ENCODE measurements at places on chromosomes 7 and 10. TPM values are rescaled to one million over a fixed set of nuclear protein-coding genes. Genes with fewer than 3 reads are reported as not detected.

DNA sequence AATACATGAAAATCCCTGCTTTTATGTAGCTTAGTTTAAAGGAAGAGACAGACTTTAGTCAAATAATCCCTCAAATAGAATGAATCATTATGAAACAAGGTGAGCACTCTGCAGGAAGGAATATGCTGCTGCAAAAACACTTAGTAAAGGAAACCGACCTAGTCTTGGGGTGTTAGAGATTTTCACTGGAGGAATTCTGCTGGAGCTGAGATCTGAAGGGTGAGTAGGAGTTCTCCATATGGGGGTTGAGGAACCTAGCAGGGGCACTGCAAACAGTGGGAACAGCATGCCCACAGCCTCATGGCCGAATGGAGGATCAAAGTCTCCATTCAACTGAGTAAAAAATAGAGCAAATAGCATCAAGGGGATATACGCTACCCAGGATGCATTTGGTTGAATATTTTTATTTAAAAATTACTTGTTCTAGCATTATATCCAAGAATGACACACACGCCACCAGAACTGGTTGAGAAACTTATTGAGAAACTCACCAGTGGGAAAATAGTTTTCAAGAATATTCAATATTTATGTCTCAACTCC is 3.5 kb downstream of the ITIH2 start:
- no peak for DNase-seq

Gene VWDE
- total RNA-seq = not detected

- no peak for DNase-seq
Measured at GRCh38 chr7:116698930-116699721, 27.1 kb downstream of the MET start.

- no peak for DNase-seq
Measured at GRCh38 chr10:119762805-119763798, 37.3 kb downstream of the INPP5F start.

Gene EN2
- not detected for total RNA-seq

- DNase-seq = no peak
Measured at GRCh38 chr7:116861717-116862116, 670 bp upstream of the CAPZA2 start.

Gene LIPN
- total RNA-seq = not detected

- DNase-seq = peak; percentile 71
Measured at GRCh38 chr10:30553626-30554439, 75.7 kb downstream of the LYZL2 start.

DNA sequence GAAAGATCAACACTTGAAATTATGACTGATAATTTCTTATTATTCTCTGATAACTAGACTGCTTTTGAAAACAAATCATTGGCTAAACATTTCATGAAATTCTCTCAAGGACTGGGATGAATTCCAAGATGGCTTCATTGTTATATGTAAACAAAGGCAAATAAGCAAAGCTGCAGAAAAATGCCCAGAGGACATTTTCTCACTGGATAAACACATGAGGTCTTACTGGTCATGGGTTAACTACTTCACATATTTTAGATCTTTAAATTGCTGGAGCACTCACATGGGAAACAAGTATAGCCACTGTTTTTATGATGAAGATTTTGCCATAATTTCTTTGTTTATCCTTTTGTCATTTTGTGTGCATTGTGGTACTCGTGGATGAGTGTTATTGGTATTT is 239.1 kb downstream of the PHF14 start:
- DNase-seq = peak; percentile 82

Gene TEX36
- not detected for total RNA-seq

Gene SPDYE18
- not detected for total RNA-seq

- DNase-seq = no peak
Measured at GRCh38 chr7:131527456-131527855, 29.0 kb downstream of the PODXL start.

DNA sequence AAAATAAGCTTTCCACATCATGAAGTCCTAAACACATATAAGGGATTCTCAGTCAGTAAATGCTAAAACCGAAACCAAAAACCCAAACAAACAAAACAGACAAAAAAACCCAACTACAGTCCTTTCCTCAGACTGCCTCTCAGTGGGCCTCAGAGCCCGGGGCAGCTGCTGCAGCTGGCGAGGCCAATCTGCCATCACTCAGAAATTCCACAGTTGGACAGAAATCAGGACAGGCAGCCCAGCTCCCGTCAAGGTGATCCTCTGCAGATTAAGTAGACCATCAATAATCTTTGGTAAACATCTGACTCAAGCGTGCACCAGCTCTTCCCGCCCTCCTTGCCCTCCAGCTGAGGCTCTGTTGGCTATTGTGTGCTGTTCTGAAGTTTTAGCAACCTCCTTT is 142.2 kb downstream of the ATXN7L1 start:
- peak; percentile 29 for DNase-seq

- peak; percentile 49 for DNase-seq
Measured at GRCh38 chr7:133434246-133434865, 181.5 kb downstream of the EXOC4 start.

DNA sequence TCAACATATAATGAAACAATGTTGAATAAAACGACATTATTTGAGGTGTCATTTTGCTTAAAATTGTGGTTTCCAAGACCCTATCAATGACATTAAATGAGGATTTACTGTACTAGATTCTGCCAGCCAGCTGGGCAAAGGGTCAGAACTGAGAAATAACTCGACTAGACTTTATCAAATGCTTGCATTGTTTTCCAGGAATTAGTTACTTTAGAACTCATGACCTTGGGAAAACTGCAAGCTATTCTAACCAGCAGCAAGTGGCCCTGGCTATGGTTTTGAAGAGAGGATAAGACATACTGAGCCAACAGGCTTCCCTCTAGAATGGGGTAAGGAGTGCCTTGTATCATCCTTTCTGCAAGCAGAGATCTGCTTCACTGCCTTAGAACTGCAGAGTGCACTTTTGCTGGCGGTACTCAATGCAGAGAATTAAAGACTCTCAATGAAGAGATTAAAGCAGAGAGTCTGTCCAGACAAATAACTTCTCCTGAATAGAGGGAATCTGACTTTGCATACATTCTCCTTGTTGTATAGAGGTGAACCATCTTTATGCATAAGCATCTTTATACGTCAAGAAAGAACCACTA is 281.5 kb downstream of the ARL4A start:
- no peak for DNase-seq

GRCh38 chr10:17003651-17004286 is 125.8 kb downstream of the CUBN start:
- no peak for DNase-seq

DNA sequence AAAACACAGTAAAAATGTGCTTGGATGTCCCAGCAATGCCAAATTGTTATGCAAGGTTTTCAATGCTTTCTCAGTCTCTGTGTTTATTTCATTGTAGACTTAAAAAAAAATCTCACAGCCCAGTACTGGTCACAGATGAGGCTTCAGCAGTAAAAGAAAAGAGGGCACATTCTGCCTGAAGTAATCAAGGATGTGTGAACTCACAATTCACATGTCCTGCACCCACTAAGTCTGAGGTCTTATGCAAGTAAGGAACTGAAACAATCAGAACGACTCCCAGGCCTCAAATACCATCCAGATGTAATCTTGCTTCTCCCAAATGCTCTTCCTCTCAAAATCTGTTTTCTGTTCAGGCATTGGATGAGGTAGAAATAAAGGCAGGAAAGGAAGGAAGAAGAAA is 33.7 kb downstream of the ADRB1 start:
- DNase-seq = no peak

DNA sequence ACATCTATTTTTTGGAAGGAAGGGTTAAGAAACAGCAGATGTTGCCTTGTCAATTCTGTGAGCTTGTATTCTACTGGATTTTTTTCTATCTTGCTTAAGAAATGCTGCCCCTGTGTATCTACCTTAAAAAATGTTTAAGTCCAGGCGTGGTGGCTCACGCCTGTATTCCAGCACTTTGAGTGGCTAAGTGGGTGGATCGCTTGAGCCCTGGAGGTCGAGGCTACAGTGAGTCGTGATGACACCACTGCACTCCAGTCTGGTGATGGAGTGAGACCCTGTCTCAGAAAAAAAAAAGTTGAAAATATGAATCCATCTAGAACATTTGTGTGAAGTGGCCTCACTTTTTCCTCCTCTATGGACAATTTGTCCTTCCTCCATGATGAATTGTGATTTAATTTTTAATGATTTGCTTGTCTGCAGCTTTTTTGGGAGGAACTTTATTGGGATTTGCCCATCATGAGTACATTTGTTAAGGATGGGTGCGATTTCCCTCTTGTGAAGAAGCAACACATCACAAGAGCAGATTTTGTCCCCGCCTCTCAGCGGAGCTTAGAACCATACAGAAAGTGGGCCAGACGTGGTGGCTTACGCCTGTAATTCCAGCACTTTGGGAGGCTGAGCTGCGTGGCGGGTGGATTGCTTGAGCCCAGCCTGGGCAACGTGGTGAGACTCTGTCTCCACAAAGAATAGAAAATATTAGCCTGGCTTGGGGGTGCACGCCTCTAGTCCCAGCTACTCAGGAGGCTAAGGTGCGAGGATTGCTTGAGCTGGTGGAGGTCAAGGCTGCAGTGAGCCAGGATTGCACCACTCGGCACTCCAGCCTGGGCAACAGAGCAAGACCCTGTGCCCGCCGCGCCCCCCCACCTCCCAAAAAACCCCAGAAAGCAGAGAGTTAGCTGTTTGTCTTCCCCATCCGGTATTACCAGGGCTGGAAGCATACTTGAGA is 57.7 kb downstream of the DNAJB6 start:
- peak; percentile 39 for DNase-seq

DNA sequence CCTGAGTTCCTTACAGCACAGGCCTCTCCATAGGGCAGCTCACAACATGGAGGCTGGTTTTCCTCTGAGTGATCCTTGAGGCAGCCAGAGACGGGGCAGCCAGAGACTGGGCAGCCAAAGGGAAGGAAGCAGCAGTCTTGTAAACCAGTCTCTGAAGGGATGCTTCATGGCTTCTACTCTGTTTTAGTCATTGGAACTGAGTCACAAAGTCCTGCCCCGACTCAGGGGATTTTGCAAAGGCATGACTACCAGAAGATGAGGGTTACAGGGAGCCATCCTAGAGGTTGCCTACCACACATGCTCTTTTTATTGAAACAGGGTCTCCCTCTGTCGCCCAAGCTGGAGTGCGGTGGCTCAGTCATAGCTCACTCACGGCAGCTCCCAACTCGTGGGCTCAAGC is 44.4 kb upstream of the COMMD3 start:
- no peak for DNase-seq

Gene TMEM213
- not detected for total RNA-seq

GRCh38 chr7:120775755-120776154 is 82.2 kb downstream of the TSPAN12 start:
- no peak for DNase-seq

- DNase-seq = no peak
Measured at GRCh38 chr7:28483112-28483511, 70.8 kb downstream of the CREB5 start.

DNA sequence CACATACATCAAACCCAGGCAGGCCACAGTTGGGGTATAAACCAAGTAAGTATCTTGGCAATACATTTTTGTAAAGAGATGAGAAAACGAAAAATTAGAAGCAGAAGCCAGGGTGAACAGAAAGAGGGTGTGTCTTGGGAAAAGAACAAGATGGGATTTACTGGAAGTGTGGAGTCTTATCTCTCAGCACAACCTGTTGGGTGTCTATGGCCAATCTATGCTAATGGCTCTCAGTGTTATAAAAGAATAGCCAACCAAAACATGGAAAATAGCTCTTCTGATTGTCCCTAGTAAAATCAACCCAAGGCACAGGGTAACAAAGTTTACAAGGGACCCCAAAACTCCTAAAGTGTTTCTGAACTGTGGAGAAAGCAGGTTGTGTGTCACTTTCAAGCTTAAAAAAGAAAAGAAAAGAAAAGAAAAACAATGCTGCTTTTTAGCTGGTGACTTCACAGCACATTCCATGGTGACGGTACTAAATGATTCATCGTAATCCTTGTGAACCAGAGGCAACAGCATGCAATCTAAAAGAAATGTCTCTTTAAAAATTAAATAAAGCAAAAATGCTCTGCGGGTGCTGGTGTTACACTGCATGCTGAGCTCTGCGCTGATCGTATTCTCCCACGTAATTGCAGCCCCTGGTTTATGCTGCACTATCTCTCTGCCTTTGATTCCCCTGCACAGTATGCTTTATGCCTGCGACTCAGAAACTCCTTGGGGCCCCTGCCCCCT is 100.8 kb downstream of the C10orf90 start:
- peak; percentile 65 for DNase-seq

Gene GIMAP4
- not detected for total RNA-seq

Gene LIPJ
- under 0.01 TPM for total RNA-seq

GRCh38 chr10:114102256-114102655 is 58.6 kb downstream of the ADRB1 start:
- peak; percentile 44 for DNase-seq

GRCh38 chr7:81298951-81299666 is 380.3 kb upstream of the SEMA3C start:
- DNase-seq = peak; percentile 99

GRCh38 chr7:43584195-43584586 is 1.3 kb downstream of the STK17A start:
- DNase-seq = peak; percentile 81

- no peak for DNase-seq
Measured at GRCh38 chr10:46544989-46545791, 11.3 kb downstream of the GPRIN2 start.

Gene GAD2
- total RNA-seq = not detected

- DNase-seq = no peak
Measured at GRCh38 chr10:12617191-12618175, 268.1 kb downstream of the CAMK1D start.

Gene AGBL3
- 1.3 TPM for total RNA-seq

Gene TSPAN13
- 10.8 TPM for total RNA-seq

- DNase-seq = no peak
Measured at GRCh38 chr7:130409712-130410072, 29.4 kb downstream of the CPA1 start.

GRCh38 chr10:96695366-96695765 is 24.9 kb downstream of the PIK3AP1 start:
- DNase-seq = peak; percentile 12

- DNase-seq = no peak
Measured at GRCh38 chr7:115822380-115822779, 208.2 kb downstream of the TFEC start.

GRCh38 chr7:29953726-29954347 is 35.8 kb downstream of the SCRN1 start:
- no peak for DNase-seq

DNA sequence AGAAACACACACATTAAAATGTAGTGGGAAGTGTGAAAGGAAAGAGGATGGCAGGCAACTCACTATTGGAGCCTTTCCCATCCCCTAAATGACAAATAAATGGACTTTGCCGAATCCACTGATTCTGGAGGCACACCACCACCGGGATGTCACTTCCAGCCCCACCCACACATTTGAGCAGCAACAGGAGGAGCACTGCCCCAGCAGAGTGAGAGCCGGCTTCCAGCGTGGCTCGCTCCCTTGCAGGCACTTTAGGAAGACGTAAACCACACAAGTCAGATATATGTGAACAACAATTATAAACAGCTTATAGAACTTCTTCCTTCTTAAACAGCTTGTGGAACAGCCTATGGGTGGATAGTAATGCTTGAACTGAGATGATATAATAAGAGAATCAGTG is 191.0 kb downstream of the DGKI start:
- DNase-seq = no peak

Gene GPR15LG
- total RNA-seq = not detected

GRCh38 chr10:24502801-24503460 is 220.8 kb downstream of the ARHGAP21 start:
- no peak for DNase-seq

GRCh38 chr7:14888962-14889361 is 13.6 kb downstream of the DGKB start:
- no peak for DNase-seq

Gene NUTM2E
- under 0.01 TPM for total RNA-seq

Data from fibroblast of villous mesenchyme (primary cell).